Hepatic stellate cell (primary cell): ENCODE measurements at places on chromosomes 13 and 19.

GRCh38 chr13:76778853-76779252, 107.4 kb downstream of the KCTD12 start:
- DNase-seq, result no peak

GRCh38 chr13:101941095-101941783, 460.6 kb downstream of the FGF14 start:
- no peak for DNase-seq

DNA sequence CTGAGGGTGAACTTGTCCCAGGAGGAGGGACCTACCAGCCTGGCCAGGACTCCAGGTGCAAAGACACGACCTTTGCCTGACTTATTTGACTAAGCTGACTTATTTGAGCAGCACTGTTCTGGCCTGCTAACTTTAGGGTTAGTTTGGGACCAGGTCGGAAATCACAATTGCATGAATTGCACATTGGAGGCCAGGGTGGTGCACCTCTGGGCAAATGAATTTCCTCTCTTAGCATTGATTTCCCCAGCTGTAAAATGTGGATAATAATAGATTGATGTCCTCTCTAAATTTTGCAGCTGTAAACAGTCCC, 1.4 kb upstream of the BST2 start:
- DNase-seq, result no peak

- DNase-seq, result peak; percentile 35
These were observed 37.5 kb upstream of the XPO4 start for GRCh38 chr13:20940083-20940482.

- peak; percentile 21 for DNase-seq
These were observed 20.0 kb upstream of the POSTN start for GRCh38 chr13:37618554-37618953.

GRCh38 chr19:38849860-38850435, at the start of gene HNRNPL:
HNRNPL (minus strand) TSS chr19:38849986; CDS start chr19:38849966, 20 bp downstream.
- DNase-seq, result peak; percentile 97

- peak; percentile 52 for DNase-seq
These were observed 12.5 kb downstream of the FEM1A start for GRCh38 chr19:4803736-4804695.

GRCh38 chr13:107961849-107962608, 253.3 kb downstream of the LIG4 start:
- DNase-seq, result no peak

GRCh38 chr19:4556597-4557127, 2.8 kb downstream of the SEMA6B start:
- DNase-seq, result peak; percentile 76

GRCh38 chr19:41601771-41602170, 25.1 kb downstream of the CEACAM4 start:
- no peak for DNase-seq

DNA sequence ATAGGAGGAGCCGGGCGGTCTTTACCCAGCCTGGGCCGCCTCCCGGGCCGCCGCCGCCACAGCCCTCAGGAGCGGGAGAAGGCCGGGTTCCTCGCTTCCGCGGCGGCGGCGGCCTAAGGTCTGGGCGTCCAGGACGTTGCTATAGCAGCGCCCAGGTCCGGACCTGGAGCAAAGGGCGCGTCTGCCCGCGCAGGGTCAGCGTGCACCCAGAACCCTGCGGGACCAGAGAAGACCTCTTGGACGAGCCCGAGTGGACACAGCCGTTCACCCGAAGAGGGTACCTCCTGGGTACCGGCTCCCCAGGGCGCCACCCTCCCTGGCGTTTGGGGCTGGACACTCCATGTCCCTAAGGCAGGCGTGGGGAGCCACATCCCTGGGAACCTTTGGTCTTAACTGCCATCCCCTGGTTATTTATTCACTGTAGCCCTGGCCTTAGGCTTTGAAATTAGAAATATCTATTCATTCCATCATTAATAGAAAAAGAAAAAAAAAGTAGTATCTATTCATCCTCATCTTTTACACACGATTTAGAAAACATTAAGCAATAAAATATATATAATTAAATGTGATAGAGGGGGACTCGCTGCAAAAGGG, 2.4 kb downstream of the DZIP1 start:
- DNase-seq, result peak; percentile 43

- no peak for DNase-seq
These were observed 1759.4 kb downstream of the PCDH9 start for GRCh38 chr13:65470781-65471180.

- peak; percentile 71 for DNase-seq
These were observed 89.9 kb downstream of the COL4A2 start for GRCh38 chr13:110396913-110397381.

DNA sequence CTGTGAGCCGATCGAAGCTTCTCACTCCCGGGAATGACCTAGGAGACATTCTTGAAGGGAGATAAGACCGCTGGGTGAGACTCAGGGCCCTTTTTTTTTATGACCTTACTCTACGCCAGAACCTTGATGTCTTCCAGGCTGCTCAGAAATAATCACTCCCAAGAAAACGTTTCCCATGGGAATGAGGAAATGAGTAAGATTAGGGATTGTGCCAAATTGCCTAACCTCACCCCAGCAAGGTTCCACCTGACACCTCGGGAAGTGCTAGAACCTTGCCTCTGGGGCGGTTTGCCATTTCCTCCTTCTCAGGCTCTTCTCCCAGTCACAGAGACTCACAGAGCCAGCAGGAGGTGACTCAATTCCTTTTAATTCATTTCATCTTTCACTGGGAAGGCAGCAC, 2.3 kb downstream of the SLC46A3 start:
- peak; percentile 27 for DNase-seq

- no peak for DNase-seq
These were observed 125.9 kb downstream of the SUCLA2 start for GRCh38 chr13:47875201-47875600.

DNA sequence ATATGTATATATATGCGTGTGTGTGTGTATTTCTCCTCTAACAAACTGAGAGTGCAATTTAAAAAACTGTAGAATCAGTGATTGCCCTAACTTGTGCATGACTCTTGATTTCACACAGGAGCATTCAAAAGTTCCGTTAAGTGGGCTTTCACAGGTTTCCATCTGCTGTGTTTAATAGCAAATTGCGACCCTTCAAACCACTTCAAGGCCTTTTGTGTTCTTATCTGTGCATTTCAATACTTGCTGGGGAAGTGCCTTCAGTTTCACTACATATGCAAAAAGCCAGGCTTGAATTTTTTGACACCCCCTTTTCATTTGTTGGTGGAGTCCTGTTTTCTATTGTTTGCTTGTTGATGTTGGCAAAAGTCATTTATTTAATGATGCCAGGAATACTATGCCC, 158.0 kb downstream of the TM9SF2 start:
- DNase-seq, result no peak

GRCh38 chr13:80386002-80386401, 45.1 kb upstream of the SPRY2 start:
- DNase-seq, result no peak

- DNase-seq, result peak; percentile 54
These were observed 108.7 kb downstream of the TEX29 start for GRCh38 chr13:111429064-111429558.

DNA sequence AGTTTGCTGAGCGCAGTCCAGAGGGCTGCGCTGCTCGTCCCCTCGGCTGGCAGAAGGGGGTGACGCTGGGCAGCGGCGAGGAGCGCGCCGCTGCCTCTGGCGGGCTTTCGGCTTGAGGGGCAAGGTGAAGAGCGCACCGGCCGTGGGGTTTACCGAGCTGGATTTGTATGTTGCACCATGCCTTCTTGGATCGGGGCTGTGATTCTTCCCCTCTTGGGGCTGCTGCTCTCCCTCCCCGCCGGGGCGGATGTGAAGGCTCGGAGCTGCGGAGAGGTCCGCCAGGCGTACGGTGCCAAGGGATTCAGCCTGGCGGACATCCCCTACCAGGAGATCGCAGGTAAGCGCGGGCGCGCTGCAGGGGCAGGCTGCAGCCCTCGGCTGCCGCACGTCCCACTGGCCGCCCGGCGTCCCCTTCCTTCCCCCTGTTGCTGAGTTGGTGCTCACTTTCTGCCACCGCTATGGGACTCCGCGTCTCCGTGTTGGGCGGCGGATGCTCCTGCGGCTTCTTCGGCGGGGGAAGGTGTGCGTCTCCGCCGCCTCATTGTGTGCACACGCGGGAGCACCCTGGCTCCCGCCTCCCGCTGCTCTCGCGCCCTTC, 772 bp downstream of the GPC6 start:
- DNase-seq, result peak; percentile 40

GRCh38 chr19:16429066-16429758, 42.6 kb downstream of the EPS15L1 start:
- no peak for DNase-seq

- no peak for DNase-seq
These were observed 1.0 kb downstream of the CEBPA start for GRCh38 chr19:33301144-33301899.

GRCh38 chr13:43773602-43774001, 13.2 kb downstream of the ENOX1 start:
- DNase-seq, result no peak

DNA sequence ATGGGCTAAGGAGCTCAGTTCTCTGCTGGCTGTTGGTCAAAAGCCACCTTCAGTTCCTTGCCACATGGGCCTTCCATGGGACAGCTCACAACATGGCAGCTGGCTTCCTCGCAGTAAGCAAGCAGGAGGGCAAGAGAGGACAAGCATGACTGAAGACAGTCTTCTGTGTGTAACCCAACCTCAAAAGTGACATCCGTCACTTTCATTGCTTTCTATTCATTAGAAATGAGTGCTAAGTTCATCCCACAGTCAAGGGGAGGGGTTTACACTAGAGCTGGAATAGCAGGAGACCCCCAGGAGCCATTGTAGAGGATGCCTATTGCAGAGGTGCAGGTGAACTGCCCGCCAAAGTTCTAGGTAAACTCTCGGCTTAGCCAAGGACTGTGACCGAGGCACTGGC, 163.3 kb downstream of the NUFIP1 start:
- no peak for DNase-seq

GRCh38 chr13:75788481-75788981, 152.4 kb downstream of the LMO7 start:
- peak; percentile 16 for DNase-seq

DNA sequence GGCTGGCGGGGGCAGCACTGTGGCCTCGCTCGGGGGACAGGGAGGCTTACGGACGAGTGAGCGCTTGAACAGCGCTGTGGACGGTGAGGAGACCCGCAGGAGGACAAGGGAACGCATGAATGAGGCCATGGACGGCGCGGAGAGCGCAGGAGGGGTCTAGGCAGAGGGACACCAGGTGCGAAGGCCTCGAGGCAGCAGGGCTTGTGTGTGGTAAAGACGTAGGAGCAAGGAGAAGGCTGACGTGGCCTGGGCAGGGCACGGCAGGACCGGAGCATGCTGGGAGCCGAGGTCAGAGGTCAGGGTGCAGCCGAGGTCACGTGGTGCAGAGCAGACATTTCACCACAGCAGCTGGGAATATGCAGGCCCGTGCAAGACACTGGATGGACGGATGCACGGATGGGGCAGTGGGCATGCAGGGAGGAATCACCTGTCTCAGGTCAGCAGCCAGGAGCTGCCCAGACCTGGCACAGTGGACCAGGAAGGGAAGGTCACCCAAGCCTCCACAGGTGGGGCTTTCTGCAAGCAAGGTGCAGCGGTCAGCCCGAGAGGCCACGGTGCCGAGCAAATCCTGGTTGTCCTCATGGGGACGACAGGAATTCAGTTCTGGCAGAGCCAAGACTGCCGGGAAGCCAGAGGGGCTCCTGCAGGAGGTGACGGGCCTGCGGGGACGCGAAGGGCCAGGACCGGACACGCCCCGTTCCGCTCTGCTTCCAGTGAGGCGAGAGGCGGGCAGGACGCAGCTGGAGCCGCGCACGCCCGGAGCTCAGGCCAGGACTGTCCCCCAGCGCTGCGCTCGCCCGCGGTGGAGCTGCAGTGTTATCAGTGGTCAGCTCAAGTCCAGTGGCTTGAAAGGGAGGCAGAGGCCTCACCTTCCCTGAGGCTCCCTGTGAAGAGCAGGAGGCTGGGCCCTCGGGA, 72.2 kb downstream of the RASA3 start:
- DNase-seq, result no peak

GRCh38 chr13:80118506-80118905, 222.4 kb downstream of the SPRY2 start:
- DNase-seq, result no peak

DNA sequence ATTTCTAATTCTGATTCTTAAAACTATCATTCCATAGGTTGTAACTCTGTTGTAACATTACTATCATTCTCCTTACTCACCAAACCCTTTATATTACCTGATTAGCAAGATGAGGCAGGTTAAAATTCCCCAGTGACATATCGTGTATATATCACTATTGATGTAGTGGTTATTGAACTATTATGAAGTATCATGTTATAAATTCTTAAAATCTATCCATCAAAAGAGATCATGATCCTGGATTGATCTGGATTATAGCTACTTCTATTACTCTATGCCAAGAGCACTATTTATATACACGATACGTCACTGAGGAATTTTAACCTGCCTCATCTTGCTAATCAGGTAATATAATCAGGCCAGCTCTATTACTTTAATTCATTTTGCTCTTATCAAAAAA, 533.9 kb downstream of the SLITRK6 start:
- no peak for DNase-seq

DNA sequence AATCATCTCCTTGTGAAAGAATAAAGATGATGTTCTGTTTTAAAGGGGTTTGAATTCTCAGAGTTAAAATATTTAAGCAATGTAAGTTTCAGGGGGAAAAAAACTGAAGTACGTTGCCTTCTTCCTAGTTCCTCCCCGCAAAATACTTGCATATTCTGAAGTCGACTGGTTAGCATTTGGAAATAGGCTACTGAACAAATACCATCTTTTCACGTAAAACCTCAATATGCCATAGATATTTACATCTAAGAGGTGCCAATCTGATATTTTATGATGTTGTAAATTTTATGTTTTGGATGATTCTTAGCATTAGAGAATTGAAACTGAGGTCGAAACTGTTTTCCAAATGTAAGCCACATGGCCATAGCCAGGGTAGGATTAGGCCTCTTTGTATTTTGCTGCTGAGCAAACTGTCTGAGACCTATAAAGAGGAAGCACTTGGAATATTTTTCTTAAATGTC, 138.3 kb downstream of the FLT1 start:
- DNase-seq, result no peak

DNA sequence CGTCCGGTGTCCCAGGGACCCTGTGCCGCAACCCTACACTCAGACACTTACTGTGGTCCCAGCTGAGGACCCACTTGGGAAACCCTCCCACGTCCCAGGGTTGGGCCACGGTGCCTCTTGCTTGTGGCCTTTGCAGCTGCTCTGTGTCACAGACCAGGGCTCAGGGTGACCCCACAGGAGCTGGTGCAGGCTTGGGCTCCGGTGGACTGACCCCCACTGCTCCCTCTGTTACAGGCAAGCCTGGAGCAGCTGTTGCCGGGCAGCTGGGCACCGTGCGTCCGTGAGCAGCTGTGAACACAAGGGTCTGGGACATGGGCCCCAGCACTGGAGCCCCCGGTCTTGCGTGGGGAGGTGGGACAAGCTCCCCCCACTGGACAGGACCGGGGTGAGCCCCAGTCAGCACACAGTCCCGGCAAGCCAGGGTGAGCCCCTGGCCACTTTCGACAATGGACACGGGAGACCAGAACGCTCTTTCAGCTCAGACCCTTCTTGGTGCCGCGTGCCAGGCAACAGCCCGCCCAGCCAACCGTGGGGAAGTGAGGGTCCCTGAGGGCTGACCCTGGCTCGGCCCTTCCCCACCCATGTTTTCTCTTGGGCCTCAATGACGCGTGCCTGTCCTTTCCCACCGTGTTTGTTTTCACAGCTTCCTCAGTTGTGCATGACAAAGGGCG, 65.7 kb upstream of the C13orf46 start:
- no peak for DNase-seq
